ENCODE measurements at places on chromosomes 7 and 10.
A peak's percentile ranks its signal among the peaks of the same experiment; 100 is the strongest.

- DNase-seq: no peak
Observed at GRCh38 chr10:32169556-32169955, 113.3 kb upstream of the KIF5B start.

DNA sequence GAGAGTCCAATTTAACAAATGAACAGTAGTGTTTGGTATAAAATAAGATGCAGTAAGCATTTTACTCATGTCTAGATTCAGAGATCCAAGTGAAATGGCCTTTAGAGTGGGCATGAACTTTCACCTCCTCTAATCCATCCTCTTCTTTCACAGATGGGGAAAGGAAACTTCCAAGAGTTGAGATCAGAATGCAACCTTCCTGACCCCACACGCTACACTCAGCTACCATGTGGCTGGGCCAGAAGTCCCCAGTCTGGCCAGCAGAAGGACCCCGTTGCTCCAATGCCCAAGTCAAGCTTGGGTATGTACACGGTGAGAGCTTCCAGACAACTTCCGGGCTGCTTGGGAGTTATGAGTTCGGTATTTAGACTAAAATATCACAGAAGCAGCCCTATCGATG is 228.0 kb downstream of the ELMO1 start:
- DNase-seq: no peak

GRCh38 chr7:96354881-96355280 is 33.0 kb upstream of the SLC25A13 start:
- DNase-seq: no peak

DNA sequence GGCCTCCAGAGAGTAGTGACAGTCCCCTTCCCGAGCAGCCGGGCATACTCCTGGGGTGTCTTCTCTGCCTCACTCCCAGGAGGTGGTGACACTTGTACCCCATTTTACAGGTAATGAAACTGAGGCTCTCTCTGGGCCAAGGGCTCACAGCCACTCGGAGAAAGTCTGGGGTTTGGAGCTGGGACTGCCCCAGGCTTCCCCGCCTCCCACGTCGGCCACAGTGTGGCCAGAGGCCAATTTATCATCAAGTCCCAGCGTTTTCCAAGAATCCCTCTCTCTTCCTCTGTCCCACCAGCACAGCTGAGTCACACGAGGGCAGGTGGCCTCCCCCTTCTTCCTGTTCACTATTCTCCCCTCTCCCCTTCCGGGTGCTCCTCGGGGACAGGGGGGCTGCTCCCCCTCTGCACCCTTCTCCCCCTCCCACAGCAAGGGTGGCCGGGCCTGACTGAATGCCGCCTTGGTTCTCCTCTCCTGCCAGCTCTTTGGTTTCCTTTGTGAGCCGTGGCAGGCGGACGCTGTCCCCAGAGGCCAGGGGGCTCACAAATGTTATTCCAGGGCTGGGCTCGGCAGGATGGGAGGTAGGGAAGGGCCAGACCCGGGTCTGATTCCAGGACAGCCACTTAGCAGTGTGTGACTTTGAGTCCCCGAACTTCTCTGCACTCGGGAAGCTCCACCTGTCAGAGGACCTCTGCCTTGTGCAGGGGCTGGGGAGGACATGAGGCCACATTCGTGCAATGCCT is 17.7 kb downstream of the CLIP2 start:
- DNase-seq: no peak

- DNase-seq: no peak
Observed at GRCh38 chr10:72353965-72354355, 759 bp downstream of the DNAJB12 start.

- DNase-seq: no peak
Observed at GRCh38 chr10:103490986-103491314, 2.6 kb upstream of the NEURL1 start.

DNA sequence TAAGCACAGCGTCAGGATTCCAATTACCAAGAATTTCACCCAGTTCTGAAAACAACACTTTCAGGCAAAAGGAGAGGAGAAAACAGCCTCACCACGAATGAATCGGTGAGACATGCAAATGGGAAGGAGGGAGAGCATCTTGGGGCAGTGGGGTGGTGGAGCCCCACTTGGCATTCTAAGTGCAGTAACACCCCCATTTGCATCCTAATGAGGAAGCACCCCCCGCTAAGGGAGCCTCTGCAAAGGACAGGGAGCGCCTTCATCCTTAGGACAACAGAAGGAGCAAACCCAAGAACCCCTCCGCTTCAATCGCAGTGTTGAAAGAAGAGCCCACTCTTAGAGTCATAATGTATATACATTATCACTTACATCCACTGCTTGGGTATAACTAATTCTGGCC is 46.8 kb downstream of the NRAP start:
- no peak for DNase-seq

GRCh38 chr7:23299770-23300300 is 696 bp downstream of the MALSU1 start:
- peak; percentile 29 for DNase-seq

DNA sequence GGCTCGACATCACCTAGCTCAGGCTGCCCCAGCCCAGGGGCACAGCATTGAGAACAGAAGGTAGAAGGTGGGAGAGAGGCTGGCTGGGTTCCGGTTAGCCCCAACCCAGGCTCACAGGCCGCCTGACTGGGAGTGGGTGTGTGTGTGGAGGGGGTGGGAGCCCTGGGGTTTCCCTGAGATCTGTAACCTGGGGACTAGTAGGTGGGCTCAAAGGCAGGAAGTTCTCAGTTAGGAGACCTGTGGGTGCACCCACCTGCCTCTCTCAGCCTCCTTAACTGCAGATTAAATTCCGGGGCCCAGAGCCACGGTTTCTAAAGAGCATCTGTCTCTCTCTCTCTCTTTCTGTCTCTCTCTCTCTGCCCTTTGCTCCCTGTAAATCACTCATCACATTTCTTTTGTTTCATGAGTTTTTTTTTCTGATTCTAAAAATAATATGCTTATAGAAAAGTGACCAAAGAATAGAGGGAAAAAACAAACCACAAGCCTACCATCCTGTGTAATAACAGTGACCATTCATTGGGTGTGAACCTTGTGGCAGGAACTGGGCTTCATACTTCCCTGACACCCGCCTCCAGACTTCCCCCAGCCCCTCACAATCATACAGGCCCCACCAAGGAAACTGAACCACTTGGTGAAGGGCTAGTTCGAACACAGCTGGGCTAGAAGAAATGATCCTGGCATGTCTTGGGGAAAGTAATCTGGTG is 83.4 kb upstream of the SMNDC1 start:
- no peak for DNase-seq

GRCh38 chr7:133295484-133295883 is 42.6 kb downstream of the EXOC4 start:
- DNase-seq: no peak

DNA sequence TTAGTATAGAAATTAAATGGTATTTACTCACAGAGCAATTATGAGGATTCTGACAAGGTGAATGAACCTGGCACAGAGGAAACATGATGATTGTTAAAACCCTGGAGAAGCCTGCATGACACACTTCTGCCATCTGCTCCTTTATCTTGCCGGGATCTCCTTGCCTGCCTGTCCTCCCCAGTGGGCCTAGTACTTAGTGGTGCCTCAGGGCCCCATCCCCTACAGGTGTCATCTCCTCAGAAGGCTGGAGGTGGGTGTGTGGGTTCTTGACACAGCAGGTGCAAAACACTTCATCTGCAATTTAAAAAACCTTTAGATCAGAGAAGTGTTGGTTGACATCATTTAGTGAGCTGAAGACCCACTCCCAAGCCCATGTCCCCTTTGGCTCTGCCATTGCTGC is 261.2 kb downstream of the ADRA2A start:
- DNase-seq: no peak

DNA sequence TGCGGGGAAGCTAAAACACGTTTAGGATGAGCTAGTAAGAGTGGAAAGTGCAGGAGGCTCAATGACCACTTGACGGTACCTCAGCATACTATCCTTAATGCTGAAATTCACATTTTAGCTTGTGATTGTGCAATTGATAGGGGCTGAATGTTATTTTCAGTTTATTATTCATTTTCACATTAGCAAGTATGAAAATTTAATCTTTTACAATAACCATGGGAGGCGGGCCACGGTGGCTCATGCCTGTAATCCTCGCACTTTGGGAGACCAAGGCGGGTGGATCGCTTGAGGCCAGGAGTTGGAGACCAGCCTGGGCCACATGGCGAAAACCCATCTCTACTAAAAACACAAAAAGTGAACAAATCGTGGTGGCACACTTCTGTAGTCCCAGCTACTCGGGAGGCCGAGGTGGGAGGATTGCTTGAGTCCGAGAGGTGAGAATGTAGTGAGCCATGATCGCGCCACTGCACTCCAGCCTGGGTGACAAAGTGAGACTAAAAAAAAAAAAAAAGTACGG is 22.0 kb upstream of the ANLN start:
- no peak for DNase-seq

DNA sequence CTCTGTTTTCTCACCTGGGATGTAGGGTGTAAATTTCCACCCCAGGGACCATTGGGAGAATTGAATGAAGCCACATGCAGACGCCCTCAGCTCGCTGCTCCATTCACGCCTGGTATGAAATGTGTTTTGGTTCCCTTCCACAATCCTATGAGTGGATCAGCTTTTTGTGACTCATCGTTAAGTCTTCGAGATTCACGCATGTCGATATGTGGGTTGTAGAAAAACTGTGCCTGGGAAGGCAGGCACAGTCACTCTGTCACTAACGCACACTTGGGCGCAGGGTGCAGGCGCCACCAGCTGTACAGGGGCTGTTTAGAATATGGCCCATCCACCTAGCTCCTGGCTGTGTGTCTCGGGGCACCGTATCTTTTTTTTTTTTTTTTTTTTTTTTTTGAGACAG is 64.2 kb upstream of the SH2B2 start:
- DNase-seq: no peak

DNA sequence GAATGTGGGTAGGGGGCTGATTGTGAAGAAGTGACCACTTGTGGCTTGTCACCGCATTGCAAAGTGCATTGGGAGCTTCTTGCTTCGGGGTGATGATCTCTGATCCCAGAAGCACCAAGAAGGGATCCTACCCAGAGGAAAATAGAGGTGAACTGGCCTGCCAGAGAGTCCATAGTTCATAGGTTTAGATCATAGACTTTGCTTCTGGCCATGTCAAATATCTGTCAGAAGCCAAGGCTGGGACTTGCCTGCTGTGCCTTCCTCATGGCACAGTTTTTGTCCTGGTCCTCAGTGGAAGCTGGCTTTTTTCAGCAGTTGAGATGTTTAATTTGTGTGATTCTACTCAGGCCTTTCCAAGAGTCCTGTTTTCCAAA is 1.1 kb downstream of the ZSWIM8 start:
- DNase-seq: no peak

GRCh38 chr10:118870467-118871243 is 115.9 kb upstream of the CACUL1 start:
- peak; percentile 34 for DNase-seq

GRCh38 chr10:116961406-116962251 is 43.4 kb downstream of the SHTN1 start:
- no peak for DNase-seq

- no peak for DNase-seq
Observed at GRCh38 chr10:114767986-114768821, 53.4 kb upstream of the FHIP2A start.

DNA sequence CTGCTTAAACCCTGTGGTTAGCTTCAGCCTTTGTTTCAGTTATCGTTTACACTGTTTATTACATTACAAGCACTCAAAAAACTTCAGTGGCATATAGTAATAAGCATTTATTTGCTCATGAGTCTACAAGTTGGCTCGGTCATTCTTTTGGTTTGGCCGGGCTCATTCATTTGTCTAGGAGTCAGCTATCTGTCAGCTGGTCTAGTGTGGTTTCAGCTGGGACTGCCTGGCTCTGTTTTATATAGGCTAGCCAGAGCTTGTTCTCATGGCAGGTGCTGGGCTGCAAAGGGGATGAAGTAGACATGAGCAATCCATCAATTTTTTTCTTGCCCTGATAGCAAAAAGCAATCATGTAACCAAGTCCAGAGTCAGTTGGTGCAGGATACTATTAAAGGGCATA is 103.6 kb downstream of the MKLN1 start:
- DNase-seq: no peak

GRCh38 chr7:22563621-22564241 is 63.7 kb upstream of the STEAP1B start:
- DNase-seq: no peak

- no peak for DNase-seq
Observed at GRCh38 chr10:97407211-97407951, 6.2 kb upstream of the RRP12 start.

- DNase-seq: no peak
Observed at GRCh38 chr7:70681469-70682350, 450.2 kb upstream of the GALNT17 start.

GRCh38 chr10:80453842-80454512 is at the start of gene TSPAN14:
Gene TSPAN14, plus strand, starts transcription at chr10:80454310. Its CDS starts 34,924 bp downstream, at chr10:80489234.
- DNase-seq: no peak

- DNase-seq: no peak
Observed at GRCh38 chr7:22551768-22552513, 52.0 kb upstream of the STEAP1B start.

GRCh38 chr7:152006336-152006735 is 19.1 kb upstream of the GALNT11 start:
- no peak for DNase-seq

- DNase-seq: no peak
Observed at GRCh38 chr7:2528481-2529095, 9.0 kb downstream of the LFNG start.

DNA sequence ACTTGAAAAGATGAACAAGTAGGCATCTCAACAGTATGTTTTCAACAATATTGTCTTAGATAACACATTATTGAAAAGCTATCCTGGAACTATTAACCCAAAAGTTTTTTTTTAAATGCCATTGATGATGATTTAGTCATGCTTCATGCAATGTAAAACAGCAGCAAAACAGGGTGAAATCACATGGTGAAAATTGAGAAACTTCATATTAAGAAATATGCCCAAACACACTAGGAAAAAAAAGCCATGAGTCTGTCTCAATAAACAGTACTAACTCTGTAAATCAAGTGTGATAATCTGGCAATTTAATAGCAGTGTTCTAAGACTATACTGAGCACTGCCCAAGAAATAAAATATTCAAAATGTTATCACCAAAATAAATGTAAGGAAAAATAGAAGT is 613.1 kb downstream of the KCNMA1 start:
- DNase-seq: no peak

DNA sequence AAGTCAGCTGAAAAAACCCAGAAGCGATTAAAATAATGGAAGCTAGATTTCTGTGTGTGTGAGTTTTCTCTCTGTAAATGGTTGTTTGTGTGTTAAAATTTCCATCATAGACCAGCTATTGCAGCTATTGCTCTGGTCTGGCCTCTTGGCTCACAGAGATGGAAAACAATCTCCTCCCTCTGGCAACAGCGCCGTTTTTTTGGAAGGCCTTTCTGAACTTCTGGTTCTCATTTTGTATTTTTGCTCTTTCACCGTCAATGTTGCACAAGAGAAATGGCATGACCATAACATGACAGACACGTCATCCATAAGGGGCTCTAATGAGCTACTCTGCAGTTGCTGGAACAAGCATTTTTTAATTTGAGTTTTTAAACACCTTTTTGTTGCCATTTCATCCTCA is 91.0 kb downstream of the CUBN start:
- DNase-seq: no peak
